Activated CD4-positive, CD25-positive, alpha-beta regulatory T cell treated with anti-CD3 and anti-CD28 coated beads, Interleukin-2, amount 50 U/mL, for 16 hours (primary cell): ENCODE measurements at places on chromosomes 3 and 15.

GRCh38 chr3:38558864-38559263 is 62.7 kb downstream of the EXOG start:
- no peak for DNase-seq

DNA sequence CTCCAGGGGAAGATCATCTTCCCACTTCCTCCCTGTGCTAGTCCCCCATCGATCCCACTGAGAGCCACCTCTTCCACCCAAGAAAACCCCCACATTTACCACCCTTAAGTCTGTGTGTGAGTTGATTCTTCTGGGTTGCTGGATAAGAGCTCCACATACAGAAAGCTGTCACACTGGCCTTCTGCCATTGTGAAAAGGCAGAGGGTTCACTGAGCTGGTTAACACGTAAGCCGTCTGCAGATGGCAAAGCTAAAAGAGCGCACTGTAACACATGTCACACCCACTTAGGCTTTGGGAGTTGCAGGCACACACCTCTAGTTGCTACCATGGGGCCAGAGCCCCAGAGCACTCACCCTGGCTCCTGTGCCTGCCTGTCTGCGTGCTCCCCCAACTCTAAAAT is 309.8 kb upstream of the LRRC3B start:
- DNase-seq = no peak

- DNase-seq = no peak
Observed at GRCh38 chr3:44926172-44926571, 49.8 kb downstream of the ZDHHC3 start.

DNA sequence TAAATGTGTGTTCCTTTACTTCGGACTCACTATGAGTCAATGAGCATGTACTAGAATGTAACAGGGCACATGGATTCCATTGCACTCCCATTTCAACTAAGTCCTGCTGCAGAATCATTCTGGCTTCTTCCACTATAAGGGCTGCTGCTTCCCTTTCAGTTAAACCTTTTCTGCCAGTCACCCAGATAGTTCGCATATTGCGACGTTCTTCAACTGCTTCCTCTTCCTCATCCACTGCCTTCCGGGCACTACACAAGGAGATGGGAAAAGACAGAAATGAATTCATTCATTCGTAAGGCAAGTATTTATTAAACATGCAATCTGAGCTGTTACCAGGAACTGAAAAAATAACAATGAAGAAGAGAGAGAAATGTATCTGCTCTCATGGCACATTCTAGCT is 55.6 kb downstream of the POLQ start:
- no peak for DNase-seq

DNA sequence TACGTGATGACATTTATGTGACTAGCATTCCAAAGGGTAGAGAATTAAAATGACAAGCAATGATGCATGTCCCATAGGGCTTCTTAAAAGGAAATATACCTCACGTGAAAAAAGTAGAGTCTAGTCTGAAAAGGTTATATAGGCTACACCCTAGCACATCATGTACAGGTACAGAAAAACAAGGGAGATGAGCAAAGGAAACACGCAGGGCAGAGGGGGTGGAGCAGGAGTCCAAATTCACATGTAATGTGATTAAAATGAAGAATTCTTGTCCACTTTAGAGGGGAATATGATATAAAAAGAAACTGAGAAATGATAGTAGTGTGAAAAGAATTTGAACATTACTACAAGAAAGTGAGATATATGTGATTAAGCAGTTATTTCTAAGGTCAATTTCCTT is 59.4 kb downstream of the HACD2 start:
- no peak for DNase-seq

DNA sequence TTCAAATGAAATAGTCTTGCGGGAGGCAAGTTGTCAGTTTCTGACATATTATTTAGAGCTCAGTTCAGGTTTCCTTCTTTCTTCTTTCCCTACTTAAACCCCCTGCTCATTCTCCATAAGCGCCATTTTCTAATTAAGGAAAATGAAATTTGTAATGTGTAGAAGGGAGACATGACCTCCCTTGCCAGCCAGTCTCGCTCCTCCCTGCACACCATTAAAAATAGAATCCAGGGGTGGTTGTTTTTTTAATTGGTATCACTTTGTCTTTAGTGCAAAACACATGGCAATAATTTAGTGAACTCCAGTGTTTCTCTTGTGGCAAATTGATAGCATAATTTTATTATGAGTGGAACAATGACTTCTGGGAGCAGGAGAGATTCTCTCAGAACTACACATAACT is 160.1 kb downstream of the MEIS2 start:
- DNase-seq = no peak

GRCh38 chr15:28079313-28079969 is 19.7 kb downstream of the OCA2 start:
- DNase-seq = no peak

DNA sequence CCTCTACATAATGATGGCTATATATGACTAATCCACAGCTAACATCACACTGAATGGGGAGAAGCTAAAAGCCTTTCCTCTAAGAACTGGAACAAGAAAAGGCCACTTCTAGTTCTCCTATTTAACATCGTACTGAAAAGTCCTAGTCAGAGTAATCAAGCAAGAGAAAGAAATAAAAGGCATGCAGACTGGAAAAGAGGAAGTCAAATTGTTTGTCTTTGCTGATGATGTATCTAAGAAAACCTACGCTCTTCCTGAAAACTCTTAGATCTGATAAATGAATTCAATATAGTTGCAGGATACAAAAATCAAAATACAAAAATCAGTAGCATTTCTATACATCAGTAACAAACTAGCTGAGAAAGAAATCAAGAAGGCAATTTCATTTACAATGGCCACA is 116.9 kb downstream of the TP63 start:
- no peak for DNase-seq

DNA sequence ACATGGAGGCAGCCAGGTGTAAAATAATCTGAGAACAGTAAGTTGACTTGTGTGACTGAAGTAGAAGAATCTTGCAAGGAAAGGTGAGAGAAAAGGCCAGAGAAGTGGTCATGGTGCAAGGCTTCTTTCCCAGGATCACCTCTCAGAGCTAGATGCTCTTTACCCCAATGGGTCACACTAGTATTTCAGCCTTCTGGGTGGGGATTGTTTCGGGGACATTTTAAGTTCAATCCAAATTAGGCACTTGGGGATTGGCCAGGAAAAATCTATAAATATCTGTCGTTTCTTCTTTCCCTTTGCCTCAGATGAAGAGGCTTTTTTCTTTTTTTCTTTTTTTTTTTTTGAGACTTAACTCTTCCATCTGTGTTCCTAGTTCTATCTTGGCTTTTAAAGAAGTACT is 188.0 kb downstream of the KLHL25 start:
- no peak for DNase-seq

DNA sequence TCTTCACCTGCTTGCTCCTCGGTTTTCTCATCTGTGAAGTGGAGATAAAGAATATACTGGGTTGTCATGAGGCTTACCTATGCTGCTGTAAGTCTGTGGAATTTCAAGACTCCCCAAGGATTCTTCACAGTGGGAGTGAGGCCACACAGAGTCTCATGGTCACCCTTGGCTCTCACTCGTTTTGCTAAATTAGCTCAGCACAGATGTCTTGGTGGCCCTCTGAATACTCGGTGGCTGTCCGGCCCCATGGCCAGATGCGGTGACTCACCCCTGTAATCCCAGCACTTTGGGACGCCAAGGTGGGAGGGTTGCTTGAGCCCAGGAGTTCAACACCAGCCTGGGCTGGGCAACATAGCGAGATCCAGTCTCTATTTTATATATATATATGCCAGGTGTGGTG is 5.0 kb upstream of the CHCHD6 start:
- DNase-seq = no peak

DNA sequence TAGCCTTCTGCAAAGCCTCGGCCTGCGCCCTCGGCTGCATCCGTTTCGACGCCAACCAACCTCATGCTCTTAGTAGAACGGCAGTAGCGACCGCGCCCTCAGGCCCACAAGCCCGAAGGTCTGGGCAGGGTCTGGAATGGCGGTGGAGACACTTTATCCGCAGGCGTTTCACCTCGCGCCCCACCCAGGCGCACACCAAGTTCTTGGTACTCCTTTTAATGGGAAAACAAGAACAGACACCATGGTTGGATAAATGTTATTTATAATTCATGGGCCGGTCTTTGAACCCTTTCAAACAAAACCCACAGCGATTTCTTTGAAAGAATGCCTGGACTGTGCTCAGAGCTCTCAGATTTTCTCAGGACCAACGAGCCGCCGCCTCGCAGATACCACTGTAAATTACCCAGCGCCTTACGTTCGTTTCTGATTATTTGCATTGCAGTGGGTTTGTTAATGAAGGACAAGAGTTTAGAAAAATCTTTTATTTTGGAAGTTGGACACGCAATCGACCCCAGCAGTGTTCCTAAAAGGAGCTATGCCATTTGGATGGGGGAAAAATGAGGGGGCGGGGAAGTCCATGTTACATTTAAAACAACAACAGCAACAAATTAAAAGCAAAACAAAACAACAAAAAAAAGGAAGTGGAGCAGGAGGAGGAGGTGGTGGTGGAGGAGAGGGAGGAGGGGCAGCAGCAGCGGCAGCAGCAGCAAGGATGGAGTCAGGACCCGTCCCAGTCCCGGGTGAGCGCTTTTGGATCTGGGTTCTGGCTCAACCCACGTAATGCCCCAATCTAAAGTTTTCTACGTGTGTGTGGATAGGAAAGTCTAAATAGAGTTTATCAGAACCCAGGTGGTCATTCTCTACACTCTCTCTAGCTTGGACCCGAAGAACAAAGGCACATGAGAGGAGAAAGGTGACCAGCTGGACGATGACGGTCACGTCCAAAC is 993 bp upstream of the ISL2 start:
- DNase-seq = no peak
